ENCODE measurements at places on chromosomes 4 and X.

DNA sequence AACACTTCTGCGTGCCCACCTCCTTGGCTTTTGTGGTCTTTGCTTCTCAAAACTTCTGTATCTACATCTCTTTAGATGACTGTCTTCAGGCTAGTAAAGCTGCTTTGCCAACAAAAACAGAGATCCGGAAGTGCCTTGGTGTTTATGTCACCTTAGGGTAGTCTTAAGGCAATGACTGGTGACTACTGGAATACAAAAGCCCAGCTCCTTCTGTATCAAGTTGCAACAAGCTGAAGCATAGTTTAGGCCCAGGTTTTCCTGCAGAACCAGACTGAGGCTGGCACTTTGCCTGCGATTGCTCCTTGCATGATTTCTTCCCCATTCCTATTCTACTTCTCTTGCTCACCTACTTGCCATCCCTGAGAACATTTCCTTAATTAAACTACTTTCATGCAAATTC, 333.8 kb downstream of the DMD start:
- DNase-seq, result no peak

- DNase-seq, result no peak
Observed at GRCh38 chrX:50115973-50116372, 84.8 kb downstream of the AKAP4 start.

DNA sequence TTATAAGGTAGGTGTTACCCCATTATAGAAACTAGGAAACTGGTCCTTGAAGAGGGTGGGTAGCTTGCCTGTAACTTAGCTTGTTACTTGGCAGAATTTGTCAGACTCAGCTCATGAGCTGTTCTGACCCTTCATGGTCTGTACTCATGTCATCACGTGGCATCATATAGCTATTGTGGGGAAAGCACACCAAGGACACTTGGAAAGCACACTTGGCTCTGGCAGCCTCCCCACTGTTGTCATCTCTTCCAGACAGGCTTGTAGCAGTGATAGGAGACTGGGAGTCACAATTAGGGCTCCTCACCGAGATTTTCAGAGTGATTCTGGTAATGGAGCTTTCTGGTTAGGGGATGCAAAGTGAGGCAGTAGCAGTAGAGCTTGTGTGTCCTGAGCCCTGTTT, 30.4 kb downstream of the ADH5 start:
- DNase-seq, result no peak

DNA sequence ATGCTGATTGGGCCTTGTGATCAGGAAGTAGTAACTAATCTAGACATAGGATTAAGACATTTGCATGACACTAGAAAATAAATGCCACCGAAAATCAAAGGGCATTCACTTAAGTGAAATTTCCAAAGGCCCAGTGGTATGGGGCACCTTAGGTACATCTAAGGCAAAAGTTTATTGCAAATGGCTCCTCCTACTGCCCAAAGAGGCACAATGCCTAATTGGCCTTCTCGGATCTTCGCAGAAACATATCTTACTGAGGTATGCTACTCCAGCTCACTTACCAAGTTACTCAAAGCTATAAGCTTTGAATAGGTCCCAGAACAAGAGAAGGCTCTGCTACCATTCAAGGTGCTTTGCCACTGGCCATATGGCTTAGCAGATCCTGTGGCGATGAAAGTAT, 174.8 kb upstream of the CXCL13 start:
- DNase-seq, result no peak

All from stimulated activated CD4-positive, alpha-beta T cell treated with anti-CD3 and anti-CD28 coated beads, Interleukin-4, amount 100 ng/mL, for 4 hours (primary cell).